ENCODE measurements at places on chromosomes 3 and 15.

GRCh38 chr3:181966393-181966792 lies 254.7 kb downstream of the SOX2 start:
- no peak for DNase-seq

- DNase-seq = no peak
These were observed 157.2 kb downstream of the LRRC28 start for GRCh38 chr15:99408236-99409096.

DNA sequence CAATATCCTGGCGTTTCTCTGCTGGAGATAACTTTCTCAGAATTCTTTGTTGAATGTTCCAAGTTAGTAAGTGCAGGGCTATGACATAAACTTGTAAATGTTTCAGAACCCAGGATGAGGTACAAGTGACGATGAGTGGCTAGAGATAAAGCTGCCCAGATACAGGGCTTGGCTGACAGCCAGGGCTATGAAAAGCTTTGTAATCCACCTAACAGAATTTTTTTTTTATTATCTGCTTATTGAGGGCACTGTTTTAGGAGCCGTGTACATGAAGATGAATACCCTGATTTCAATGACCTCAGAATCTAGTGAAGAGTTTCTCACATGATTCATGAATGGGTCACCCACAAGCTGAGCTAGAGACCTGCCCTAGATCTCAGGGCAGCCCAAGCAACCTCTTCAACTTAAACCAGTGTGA lies 431.4 kb downstream of the DIPK2A start:
- peak; percentile 34 for DNase-seq

GRCh38 chr15:89004726-89005030 lies 83.6 kb upstream of the ABHD2 start:
- no peak for DNase-seq

- DNase-seq = no peak
These were observed 104.2 kb downstream of the CORO2B start for GRCh38 chr15:68683026-68683425.

GRCh38 chr3:188510366-188510765 lies 356.4 kb downstream of the LPP start:
- DNase-seq = no peak

GRCh38 chr15:48265135-48265534 lies 59.0 kb downstream of the SLC12A1 start:
- no peak for DNase-seq

DNA sequence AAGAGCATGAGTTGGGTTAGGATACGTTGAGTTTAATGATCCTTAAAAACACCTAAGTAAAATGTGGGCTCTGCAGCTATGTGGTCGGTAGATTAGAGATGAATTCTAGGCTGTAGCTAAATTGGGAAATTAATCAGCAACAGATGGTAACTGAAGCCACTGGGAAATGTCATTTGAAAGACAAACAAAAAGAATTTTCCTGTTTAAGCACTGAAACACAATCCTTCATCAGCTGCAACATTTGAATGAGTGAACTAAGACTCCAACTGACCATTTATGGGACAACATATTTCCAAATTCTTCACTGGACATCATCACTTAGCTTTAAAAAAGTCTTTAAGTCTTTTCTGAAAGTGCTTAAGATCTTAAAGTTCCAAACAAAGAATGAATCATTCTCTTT lies 226.9 kb downstream of the ZNF385D start:
- no peak for DNase-seq
